T-helper 2 cell treated with Interferon-gamma antibody and Interleukin-4, amounts not matched to agents 100 ng/mL and 5 ng/mL, for 36 hours (primary cell): ENCODE measurements at places on chromosomes 13 and 19. TPM values are rescaled to one million over a fixed set of nuclear protein-coding genes. Genes with fewer than 3 reads are reported as not detected.

CGB1 gene
- total RNA-seq = not detected in 2 replicates

SHC2 gene
- total RNA-seq = not detected in 2 replicates

ZNF177 gene
- total RNA-seq = 0.64 and 1.7 TPM in 2 replicates

RAB4B gene
- total RNA-seq = 42.3 and 45.6 TPM in 2 replicates

CEACAM3 gene
- total RNA-seq = not detected in 2 replicates
